ENCODE measurements at places on chromosomes 5 and 9. TPM values are rescaled to one million over a fixed set of nuclear protein-coding genes. Genes with fewer than 3 reads are reported as not detected.

The NOTCH1 gene
- total RNA-seq: 62.2 TPM

The SHC3 gene
- 0.02 TPM for total RNA-seq

The RANBP3L gene
- total RNA-seq: not detected

The PCDHA5 gene
- total RNA-seq: not detected

The CSF2 gene
- total RNA-seq: not detected

The SPATA31C1 gene
- total RNA-seq: not detected

The TMEM252 gene
- total RNA-seq: not detected

The TLE1 gene
- total RNA-seq: 1.5 TPM

The PCDHGC4 gene
- not detected for total RNA-seq

The EGFLAM gene
- not detected for total RNA-seq

DNA sequence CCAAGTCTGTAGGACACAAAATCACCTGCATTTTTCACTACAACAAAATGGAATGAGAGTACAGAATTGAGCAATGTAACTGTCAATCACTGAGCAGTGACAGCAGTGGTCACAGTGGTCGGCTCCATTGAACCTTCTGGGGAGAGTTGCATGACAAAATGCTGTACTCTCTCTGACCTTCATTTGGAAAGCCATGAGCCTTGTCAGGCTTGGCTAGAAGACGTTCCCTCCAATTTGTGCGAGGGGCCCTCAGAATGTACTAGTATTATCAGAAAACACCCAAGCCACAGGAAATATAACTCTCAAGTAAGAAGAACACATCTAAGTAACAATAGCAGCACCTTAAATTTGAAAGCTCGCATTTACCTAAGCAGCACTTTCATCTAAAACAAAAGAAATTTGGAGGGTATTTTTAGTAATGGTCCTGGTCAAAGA is 425.6 kb upstream of the MEF2C start:
- DNase-seq: no peak

DNA sequence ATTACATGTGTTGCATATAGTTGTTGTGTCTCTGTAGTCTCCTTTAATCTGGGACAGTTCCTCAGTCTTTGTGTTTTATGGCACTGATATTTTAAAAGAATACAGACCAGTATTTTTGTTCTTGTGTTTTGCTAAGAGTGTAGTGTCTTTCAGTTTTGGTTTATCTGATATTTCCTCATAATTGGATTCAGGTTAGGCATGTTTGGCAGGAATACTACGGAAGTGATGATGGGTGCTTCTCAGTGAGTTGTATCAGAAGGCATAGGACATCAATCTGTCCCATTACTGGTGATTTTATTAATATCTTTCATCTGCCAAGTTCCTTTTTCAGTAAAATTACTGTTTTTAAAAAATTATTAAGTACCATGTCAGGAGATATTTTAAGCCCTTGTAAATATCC is 212.9 kb downstream of the ARHGEF28 start:
- no peak for DNase-seq

DNA sequence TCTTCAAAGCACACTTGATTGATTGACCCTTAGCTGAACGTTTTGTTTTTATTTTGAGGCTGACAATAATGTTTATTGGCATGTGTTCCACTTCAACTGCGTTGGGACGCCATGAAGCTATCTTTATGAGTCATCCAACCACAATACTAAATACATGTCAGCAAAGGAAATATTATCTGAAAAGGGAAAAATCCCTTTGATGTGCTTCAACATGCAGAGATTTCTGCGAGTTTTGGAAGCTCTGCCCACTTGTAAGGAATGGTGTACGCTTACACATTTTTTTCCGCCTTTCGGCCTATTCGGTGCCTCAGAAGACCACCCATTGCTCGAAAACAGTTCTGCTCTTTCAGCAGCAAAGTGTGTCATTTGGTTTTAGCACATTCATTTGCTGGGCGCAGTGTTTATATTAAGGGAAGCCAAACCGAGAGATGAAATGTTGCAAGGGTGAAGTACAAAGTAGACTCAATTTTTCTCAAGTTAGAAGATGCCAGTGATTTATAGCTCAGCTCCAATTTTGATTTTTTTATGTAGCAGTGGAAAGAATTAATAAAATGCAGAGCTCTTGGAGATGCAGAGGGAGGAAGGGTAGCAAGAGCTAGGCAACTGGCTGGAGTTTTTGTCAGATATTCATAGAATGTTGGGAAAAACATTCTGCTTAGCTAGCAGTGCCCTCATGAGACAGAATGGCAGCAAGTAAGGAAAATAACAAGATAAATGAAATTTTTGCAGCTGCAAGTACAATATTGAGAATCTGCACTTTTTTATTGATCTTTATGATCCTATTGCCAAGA is 68.9 kb downstream of the PRDM6 start:
- no peak for DNase-seq

DNA sequence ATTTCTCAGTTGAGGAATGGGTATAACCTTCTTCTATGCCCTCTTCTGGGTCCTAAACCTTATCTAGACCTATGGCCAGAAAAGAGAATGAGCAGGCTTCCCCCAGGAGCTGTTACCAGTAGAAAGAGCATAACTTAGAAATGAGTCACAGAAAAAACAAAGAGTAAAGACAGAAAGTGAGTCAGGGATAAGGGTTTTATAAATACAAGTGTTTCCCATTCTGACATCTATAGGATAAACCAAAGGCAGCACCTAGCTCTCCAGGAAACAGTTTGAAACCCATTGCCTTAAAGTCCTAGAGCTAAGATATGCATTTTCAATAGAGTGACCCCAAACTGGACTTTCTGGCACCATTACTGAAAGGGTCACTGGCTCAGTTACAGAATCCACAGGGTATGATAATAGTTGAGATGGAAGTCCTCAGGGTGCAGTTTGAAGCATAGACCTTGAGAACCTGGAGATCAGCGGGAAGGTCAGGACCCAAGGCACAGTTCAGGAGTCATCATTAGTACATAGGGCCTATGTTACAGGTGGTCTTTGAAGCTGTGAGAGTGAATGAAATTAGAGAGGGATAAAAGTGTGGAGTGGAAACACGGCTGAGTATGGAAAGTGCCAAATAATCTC is 42.7 kb upstream of the LIFR start:
- no peak for DNase-seq

DNA sequence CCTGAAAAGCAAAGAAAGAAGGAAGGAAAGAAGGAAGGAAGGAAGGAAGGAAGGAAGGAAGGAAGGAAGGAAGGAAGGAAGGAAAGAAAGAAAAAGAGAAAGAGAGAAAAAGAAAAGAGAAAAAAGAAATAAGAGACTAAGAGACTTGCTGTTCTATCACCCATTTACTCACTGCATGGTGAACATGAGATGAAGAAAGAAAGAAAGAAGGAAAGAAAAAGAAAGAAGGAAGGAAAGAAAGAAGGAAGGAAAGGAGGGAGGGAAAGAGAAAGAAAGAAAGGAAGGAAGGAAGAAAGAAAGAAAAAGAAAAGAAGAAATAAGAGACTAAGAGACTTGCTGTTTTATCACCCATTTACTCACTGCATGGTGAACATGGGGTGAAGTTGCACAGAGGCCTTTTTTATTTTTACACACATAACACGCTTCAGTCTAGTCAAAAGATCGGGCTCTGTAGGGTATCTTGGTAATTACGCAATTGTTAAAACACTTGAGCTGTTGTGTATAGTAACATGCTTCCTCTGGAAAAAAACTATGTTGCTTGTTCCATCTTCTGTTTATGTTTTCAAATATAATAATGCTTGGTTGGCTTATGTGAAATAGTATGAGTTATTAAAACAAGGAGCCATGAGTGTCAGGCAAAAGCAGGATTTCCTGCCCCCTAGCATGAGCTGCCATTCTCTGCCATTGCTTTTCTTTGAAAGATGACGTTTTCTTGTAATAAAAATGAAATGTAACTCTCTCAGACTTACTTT is 119.3 kb upstream of the ZNF608 start:
- DNase-seq: no peak

DNA sequence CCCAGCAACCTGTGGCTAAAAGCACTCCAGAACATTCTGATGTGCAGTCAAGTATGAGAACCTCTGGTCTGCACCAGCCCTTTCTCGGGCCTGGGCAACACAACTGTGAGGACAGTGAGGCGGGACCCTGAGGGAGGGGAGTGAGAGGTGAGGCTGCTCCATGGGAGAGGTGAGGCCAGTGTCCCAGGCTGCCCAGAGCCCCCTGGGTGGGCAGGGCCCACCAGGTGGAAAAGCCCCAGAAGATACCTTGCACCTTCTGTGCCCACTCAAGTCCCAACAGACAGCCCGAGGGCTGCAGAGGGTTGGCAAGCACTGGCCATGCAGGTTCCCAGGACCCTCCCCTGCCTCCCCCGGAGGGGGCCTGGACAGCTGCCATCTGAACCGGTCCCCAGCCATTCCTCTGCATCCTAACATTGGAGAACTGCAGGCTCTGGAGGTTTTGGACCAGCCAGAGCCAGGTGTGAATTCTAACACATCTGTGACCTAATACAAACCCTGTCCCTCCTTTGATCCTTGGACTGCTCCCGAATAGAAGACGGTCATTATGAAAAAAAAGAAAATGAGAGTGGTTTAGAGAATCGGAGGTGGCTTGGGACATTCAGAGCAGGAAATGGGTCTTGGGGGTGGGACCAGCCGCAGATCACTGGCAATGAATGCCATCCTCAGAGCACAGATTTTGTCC is 57.0 kb downstream of the DUSP1 start:
- DNase-seq: no peak

- no peak for DNase-seq
Measured at GRCh38 chr9:15211815-15212495, 95.1 kb downstream of the TTC39B start.

- DNase-seq: no peak
Measured at GRCh38 chr5:132776131-132776937, 705 bp downstream of the SEPTIN8 start.

DNA sequence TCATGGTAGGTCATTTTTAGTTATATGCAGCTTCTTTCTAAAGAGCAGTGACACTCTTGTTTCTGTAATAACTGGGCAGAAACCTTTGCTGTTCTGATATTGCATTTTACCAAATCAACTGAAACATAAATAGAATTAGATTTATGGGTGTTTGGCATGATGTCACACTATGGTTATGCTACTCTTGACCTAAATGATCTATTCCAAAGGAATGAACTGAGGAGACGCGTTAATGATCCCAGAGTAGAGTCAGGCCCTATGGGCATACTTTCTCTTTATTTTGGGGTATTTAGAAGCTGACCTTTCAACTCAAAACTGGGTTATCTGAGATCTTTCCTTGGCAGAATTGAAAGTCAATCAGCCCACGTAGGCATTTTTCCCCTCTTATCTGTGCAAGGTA is 146.8 kb upstream of the ADAMTSL1 start:
- DNase-seq: no peak

GRCh38 chr5:176560364-176560763 is 11.2 kb downstream of the CDHR2 start:
- DNase-seq: no peak

DNA sequence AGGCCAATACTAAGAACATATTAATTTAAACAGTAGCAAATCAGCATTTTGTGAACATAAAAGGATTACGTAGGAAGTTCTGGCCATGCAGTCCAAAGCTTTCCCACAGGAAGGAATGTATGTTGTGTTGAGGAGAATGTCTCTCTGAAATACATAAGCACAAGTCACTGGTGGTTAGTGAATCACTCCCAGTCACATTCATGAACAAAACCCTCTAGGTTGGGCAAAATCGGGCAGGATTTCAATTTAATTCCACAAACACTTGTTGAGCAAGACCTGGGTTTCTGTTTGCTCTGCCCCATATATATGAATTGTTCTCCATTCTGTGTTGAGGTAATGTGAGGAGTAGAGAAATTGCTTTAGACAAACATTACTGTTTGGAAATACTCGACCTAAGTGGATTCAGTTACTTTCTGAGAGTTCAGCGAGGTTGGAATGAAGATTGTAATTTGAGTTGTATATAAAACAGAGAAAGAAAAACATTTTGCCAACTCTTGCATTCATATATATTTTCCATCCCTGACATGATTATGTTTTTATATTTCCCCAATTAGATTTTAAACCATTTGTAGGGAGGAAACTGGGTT is 127.6 kb upstream of the RPS23 start:
- no peak for DNase-seq

DNA sequence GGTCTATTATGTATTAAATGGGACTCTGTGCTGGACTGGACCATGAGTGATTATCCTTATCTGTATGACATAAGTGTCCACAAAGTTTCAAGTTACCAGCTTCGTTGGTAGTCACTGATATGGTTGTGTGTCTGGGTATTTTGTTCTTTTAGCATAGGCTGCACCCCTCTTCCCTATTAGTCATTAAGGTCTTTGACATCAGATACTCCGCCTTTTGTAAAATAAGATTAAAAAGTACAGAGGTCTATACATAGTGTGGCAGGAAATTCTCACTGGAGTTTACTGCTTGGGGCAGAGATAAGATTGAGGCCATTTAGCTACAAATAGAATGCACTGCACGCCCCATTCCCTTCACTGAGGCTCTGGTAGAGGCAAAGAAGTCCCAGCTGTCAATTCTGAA is 99.4 kb downstream of the TMEM215 start:
- no peak for DNase-seq

DNA sequence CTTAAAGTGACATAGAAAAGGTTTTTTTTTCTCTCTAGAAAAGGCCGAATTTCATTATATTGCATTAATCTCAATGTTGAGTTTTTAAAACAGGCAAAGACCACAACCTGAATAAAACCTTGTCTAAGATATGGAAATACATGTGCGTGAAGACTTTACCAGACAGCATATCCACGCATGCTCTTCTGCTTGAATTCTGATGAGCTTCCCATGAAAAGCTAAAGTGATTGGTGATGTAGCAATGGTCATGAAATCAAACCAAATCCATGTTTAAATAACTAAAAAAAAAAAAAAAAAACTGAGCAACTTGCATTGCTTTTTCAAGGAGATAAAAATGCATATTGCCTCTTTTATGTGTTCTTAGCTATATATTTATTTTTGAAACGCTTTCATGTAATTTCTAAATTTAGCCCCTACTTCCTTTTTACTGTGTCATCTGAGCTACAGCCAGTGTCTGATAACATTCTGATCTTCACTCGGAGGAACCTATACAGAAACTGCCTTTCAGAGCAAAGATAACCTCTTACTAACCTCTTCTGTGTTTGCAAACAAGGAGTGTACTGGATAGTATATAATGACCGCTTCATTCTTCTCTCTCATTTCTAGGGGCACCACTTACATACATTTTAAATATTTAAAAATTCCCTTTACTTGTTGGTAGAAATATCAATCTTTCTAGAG is 179.1 kb upstream of the GNA14 start:
- no peak for DNase-seq

- no peak for DNase-seq
Measured at GRCh38 chr9:96818533-96818932, 35.8 kb downstream of the ZNF782 start.

DNA sequence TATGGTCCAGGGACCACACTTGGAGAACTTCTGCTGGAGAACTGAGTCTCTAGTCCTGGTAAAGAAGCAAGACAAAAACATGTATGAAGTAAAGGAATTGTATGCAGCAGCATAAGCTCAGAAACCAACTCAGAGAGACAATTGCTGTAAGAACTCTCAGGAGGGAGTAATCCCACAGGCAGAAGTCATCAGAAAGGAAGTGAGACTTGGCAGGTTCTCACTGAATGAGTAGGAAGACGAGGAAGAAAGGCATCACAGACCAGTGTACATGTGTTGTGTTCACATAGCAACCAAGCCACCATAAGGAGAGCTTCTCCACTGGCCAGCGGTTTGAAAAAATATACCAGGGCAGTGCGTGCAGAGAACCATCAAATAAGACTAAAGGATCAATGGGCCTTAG is 57.9 kb upstream of the FST start:
- no peak for DNase-seq

GRCh38 chr9:88641456-88642240 is 106.7 kb downstream of the NXNL2 start:
- no peak for DNase-seq

GRCh38 chr9:78363221-78363620 is 66.3 kb downstream of the PSAT1 start:
- DNase-seq: no peak

- no peak for DNase-seq
Measured at GRCh38 chr9:9117866-9118265, 1318.3 kb upstream of the DMAC1 start.
